ENCODE measurements at places on chromosomes 13 and 19. TPM values are rescaled to one million over a fixed set of nuclear protein-coding genes. Genes with fewer than 3 reads are reported as not detected.

Gene ACER1
- not detected for total RNA-seq

Gene GPR12
- total RNA-seq, result not detected

Gene TDRD3
- total RNA-seq, result 5.8 TPM

Gene PNMA8B
- not detected for total RNA-seq

Gene VSTM2B
- not detected for total RNA-seq

Gene ANKRD24
- 0.39 TPM for total RNA-seq

Gene ADAMTSL5
- 2.7 TPM for total RNA-seq

Gene ZNF383
- total RNA-seq, result 6.6 TPM

Gene PLA2G4C
- total RNA-seq, result 11.4 TPM

Gene EDDM13
- not detected for total RNA-seq

Gene ZIC2
- total RNA-seq, result 11.6 TPM

Gene LIM2
- not detected for total RNA-seq

Gene OR7D2
- total RNA-seq, result not detected

Gene MAG
- total RNA-seq, result not detected

Gene CCDC8
- total RNA-seq, result not detected

Gene CAPN12
- total RNA-seq, result 6.5 TPM

Gene ZNF234
- 2.7 TPM for total RNA-seq

Gene ADM5
- total RNA-seq, result 5.8 TPM

Gene S1PR4
- not detected for total RNA-seq

Gene WDR88
- not detected for total RNA-seq

Gene CBARP
- 4.8 TPM for total RNA-seq

Gene GNG7
- total RNA-seq, result not detected

Gene CDC42EP5
- total RNA-seq, result 0.51 TPM

Gene DAZAP1
- 85.0 TPM for total RNA-seq

Gene ANKRD10
- 49.6 TPM for total RNA-seq

Gene POGLUT2
- total RNA-seq, result 6.5 TPM

Gene PCDH9
- total RNA-seq, result 7.2 TPM

Gene MIR17HG
- 2.3 TPM for total RNA-seq

Gene CNN2
- 49.3 TPM for total RNA-seq

Gene FBN3
- not detected for total RNA-seq

Gene CYP2S1
- total RNA-seq, result 26.6 TPM

Gene PRR36
- total RNA-seq, result 0.58 TPM

Gene ZSCAN18
- 2.7 TPM for total RNA-seq

Gene PCID2
- 41.9 TPM for total RNA-seq

Gene NUP62
- 91.9 TPM for total RNA-seq

Gene VSIG10L
- total RNA-seq, result 11.2 TPM

Gene CFAP97D2
- not detected for total RNA-seq

Gene CDX2
- 0.64 TPM for total RNA-seq

Gene SPACA4
- total RNA-seq, result not detected

Gene SIGLEC9
- total RNA-seq, result not detected

Gene FXYD5
- 190 TPM for total RNA-seq

Gene SERP2
- not detected for total RNA-seq

Gene LILRB4
- total RNA-seq, result not detected

Gene THSD8
- total RNA-seq, result 17.2 TPM

Gene ZNF599
- 2.8 TPM for total RNA-seq

Gene TSHZ3
- total RNA-seq, result 2.0 TPM

Gene F10
- not detected for total RNA-seq

Gene ZNF304
- 2.1 TPM for total RNA-seq

Gene GZMM
- total RNA-seq, result 0.23 TPM

Gene PALM3
- 1.7 TPM for total RNA-seq

Gene SYCN
- not detected for total RNA-seq

Gene CCL25
- total RNA-seq, result not detected

Gene CEACAM19
- total RNA-seq, result 9.1 TPM

Gene SEMA6B
- total RNA-seq, result 4.3 TPM

Gene NOTCH3
- total RNA-seq, result 6.8 TPM

Gene GAPDHS
- not detected for total RNA-seq

Gene CYP2A7
- not detected for total RNA-seq

Gene ZNF837
- 1.7 TPM for total RNA-seq

Measured in A549 treated with RU486 at 1 μM for 4 hours (cell line).